ENCODE measurements at places on chromosomes 3 and 15.

DNA sequence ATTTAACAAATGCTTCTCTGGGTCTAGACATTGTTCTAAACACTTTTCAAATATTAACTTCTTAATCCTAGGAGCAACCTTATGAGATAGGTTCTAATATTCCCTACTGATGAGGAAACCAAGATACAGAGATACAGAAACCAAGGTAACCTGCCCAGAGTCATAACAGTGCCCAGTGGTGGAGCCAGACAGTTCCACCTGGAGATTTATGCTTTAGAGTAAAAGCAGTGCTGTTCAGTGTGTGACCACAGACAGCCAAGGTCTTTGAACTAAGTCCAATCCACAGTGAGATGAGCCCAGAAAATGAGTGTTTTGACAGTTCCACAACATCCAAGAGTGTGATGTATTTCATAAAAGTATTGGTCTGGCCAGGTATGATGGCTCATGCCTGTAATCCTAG, 105.2 kb upstream of the UMPS start:
- DNase-seq: no peak

DNA sequence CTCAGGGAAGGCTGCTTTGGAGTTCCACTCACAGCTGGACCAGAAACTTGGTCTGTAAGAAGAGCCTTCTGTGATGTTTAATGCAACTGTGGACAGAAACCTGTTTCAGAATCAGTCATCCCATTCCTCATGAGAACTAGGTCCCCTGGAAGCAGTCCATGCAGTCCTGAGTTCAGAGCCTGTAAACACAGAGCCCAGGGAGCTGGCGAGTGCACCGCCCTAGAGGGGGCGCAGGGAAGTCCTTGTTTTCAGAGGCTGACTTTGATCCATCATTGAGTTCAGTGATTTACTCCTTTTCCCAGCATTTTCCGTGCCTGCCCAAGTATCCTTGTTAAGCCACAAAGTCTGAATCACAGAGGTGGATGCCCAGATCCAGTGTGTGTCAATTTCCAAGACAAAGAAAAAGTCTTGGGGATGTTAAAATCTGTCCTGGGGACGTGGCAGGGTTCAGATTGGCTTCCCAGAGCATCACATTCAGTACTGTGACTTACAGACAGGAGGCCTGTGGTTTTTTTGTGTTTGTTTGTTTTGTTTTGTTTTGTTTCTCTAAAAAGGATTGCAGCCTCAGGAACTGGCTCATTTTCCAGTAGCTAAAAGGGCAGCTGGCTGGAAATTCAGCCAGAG, 9.8 kb upstream of the TXNRD3 start:
- no peak for DNase-seq

DNA sequence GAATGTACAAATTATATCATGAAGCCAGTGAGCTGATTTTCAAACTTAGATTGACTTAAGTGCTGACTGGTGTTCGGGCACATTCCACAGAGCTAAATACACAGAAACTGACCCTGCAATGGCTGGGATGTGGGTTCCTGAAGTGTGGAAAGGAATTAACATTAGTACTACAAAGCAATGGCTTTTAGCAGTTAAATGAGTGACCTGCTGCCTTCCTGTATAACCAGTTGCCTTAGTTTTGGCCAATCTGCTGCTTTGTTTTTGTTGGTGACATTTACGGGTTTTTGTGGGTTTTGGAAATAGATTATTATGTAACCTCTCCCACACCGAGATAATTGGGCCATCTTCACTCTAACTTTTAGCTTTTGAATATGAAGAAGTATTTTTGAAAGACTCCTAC, 2.4 kb upstream of the SKIC8 start:
- DNase-seq: no peak

DNA sequence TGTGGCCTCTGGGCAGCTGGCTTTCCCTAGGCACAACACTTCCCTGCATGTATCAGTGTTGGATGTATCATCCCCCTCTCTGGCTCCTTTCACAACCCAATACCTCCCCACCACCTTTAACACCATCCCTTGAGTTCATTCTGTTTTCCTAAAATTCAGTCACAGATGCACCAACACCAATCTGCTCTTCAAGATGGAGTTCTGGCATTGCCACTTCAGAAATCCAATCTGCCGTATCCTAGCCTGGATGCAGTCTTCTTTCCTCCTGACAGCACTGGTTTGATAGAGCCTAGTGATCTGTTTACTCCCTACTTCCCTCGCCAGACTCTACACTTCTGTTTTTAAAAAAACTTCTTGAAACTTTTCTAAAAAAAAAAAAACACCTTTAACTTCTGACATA, 21.7 kb downstream of the PXYLP1 start:
- DNase-seq: no peak

DNA sequence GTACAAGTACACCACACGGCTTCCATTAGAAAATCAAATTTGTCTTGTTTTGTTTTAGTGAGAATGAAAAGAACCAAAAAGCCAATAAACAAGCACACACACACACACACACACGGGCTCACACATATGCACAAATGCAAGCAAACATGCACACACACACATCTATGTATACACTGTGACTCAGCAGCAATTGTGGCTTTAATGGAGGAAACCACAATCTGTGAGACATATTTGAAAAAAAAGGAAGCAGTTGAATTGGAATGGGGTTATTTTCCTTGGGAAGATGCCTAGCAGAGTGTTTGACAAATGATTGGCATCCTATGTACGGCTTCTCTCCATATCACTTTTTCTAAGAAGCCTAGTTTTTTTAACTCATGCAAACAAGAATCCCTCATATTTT, 201.1 kb upstream of the ARRDC4 start:
- DNase-seq: peak; percentile 41

GRCh38 chr3:65052101-65052500, 364.3 kb upstream of the ADAMTS9 start:
- no peak for DNase-seq

- DNase-seq: no peak
Measured at GRCh38 chr3:47004369-47005211, 25.1 kb downstream of the NBEAL2 start.

- DNase-seq: no peak
Measured at GRCh38 chr15:58538225-58538727, 106.5 kb downstream of the LIPC start.

- peak; percentile 47 for DNase-seq
Measured at GRCh38 chr3:30539206-30539605, 67.2 kb upstream of the TGFBR2 start.

DNA sequence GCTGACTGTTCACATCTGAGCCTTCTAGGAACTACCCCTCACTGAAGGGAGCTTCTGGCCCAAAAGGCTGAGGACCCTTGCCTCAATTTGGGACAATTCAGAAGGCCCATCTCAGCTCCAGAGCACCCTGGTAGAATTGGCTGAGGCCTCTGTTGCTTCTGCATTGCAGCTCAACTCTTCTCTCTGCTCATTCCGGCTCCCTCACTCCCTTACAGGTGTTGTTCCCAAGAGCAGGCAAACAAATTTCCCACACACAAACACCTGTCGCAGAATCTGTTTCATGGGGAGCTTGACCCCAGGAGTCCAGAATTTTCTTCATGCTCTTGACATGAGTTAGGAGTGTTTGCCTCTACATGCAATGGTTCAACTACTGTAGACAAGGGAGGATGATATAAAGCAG, 78.7 kb downstream of the CRYGS start:
- no peak for DNase-seq

DNA sequence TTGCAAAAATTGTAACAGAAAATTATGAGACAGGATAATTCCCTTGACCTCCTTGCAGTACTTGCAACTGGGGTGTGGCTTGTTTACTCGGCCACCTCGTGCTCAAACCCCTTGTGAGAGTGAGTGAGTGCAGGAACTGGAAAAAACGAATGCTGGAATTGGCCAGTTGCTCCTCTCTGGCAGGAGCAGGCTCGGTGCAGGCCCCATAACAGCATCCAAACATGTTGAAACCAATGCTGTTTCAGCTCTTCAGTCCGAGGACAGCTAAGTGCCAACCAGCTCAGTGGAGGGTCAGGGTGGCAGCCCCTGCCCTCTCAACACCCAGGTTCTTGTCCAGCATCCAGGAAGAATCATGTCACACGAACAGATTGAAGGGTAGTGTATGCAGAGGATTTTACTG, 36.9 kb downstream of the METTL6 start:
- no peak for DNase-seq

DNA sequence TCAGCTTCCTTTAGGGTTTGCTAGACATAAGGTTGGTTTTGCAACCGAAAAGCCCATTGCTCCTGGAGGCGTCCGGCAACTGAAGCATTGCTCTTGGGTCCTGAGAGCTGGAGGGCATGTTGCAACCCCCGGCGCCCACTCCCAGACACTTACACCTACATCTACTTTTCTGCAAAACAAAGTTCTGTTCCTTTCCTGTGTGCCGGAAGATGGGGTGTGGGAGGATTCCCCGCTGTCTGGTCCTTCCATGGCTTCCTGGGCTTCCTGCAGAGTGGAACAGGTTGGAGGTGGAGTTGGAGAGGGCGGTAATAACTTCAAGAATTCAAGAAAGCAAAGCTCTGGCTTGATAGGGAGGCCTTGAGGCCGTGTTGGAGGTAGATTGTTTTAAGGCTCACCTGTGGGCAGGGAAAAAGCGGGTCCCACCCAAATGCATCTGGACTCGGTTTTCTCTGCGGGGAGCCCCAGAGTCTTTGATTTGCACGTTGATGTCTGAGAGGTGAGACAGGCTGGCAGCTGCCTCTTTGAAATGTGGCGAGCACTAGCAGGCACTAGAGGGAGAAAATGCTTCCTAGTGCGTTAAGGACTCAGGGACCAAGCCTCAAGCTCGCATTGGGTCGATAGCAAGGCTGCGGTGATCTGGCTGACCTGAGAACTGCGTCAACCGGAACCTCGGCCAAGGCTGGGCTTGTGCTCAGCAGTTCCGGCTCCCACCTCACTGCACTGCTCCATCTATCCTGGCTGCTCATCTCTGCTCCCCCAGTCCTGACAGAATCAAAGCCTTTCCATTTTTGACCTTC, 39.5 kb downstream of the NR2F2 start:
- no peak for DNase-seq

- no peak for DNase-seq
Measured at GRCh38 chr3:148757238-148758215, 59.8 kb downstream of the AGTR1 start.

DNA sequence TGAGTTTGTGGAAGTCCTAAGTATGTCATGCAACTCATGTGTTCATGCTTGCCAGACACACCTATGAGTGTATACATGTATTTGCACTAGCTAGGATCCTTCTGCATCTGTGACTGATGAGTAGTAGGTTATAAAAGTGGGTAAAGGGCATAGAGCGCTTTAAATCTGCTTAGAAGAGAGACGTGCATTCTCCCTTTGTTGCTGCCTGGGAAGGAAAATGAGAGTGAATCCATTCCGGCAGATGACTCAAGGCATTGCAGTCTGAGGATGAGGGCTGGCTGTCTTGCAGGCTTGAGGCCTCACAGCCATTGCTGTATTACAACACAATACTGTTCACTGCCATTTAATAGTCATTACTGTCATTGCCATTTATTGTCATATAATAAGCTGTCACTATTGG, 120.8 kb upstream of the UMPS start:
- no peak for DNase-seq

GRCh38 chr15:45573961-45574629, 13.1 kb upstream of the BLOC1S6 start:
- no peak for DNase-seq

GRCh38 chr15:88391700-88392099, 75.5 kb downstream of the MRPL46 start:
- DNase-seq: no peak

- DNase-seq: no peak
Measured at GRCh38 chr3:176824811-176825210, 372.5 kb downstream of the TBL1XR1 start.

- no peak for DNase-seq
Measured at GRCh38 chr3:173750095-173750494, 352.6 kb downstream of the NLGN1 start.

DNA sequence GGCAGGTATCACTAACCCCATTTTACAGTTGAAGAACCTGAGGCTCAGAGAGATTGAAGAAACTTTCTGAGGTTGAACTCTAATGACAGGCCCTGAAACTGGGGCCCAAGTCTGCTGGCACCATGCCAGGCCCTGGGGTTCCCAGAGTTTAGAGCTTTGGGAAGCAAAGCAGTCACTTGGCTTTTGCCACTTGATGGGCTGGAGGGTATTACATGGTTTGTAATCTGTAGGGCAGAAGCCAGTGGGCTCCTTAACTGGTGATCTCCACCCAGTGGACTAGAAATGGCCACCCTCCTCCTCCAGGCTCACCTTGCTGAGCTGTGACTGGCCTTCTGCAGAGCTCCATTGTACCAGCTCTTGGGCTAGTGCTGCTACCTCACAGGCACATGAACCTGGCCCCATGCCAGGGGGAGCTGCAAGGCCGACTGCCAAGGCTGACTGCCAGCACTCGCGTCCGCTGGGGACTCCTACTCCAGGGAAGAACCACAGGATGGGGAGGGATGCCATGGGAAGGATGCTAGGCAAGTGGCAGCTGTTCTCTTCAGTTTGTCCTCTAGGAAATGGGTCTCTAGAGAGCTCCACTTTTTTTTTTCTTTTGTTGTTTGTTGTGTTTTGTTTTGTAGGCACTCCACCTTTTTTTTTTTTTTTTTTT, 104.8 kb downstream of the ETFA start:
- peak; percentile 65 for DNase-seq

- DNase-seq: no peak
Measured at GRCh38 chr3:27625864-27626263, 96.3 kb downstream of the EOMES start.

GRCh38 chr15:63035977-63036376, 6.6 kb upstream of the TPM1 start:
- no peak for DNase-seq

DNA sequence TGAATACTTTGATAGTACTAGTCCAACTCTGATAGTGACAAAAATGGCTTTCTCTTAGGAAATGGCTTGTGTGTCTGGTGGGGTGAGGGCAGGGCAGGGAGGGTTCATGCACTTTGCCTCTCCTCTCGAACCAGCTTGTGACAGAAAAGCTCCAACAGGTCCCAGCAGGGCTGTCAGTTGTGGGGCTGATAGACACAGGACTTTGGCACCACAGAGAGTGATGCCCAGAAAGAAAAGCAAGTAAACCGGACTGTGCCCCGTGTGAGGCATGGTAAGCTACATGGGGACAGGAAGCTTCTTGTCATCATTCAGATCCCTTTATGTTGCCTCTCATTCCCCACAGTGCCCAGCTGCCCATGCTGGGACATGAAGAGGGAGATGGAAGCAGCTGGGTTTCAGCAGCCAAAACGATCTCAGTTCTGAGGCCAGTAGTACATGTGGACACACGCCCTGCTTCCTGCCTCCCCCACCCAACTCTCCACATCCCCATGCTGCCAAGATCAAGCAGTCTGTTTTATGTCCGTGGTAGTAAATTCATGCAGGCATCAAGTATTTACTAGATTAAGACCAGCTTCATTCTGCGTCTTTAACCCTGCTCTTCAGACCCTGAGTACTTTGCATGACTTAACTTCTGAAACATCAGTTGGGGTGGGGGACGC, 29.7 kb upstream of the LIPC start:
- DNase-seq: peak; percentile 31

DNA sequence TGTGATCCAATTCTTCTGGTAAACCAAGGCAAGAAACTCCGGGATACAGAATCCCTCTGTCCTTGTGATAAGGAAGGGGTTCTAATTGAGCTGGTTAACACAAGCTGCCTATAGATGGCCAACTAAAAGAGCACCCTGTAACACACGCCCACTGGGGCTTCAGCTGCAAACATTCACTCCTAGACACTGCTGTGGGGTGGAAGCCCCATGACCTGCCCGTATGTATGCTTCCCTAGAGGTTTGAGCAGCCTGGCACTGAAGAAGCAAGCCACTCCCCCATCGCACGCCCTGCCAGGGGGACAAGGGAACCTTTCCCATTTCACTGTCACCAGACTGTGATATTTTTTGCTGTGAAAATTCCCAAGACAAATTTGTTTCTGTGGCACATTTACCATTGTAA, 516.9 kb upstream of the GOLIM4 start:
- DNase-seq: no peak

- no peak for DNase-seq
Measured at GRCh38 chr3:166478356-166478755, 641.1 kb upstream of the BCHE start.

- DNase-seq: no peak
Measured at GRCh38 chr15:41946970-41947369, 25.4 kb downstream of the EHD4 start.
